Activated T-cell treated with anti-CD3 and anti-CD28 coated beads for 24 hours (primary cell): ENCODE measurements at places on chromosomes 1 and 21.
A peak's percentile ranks its signal among the peaks of the same experiment; 100 is the strongest.

GRCh38 chr1:185238447-185238846 is 78.6 kb downstream of the IVNS1ABP start:
- DNase-seq: no peak

DNA sequence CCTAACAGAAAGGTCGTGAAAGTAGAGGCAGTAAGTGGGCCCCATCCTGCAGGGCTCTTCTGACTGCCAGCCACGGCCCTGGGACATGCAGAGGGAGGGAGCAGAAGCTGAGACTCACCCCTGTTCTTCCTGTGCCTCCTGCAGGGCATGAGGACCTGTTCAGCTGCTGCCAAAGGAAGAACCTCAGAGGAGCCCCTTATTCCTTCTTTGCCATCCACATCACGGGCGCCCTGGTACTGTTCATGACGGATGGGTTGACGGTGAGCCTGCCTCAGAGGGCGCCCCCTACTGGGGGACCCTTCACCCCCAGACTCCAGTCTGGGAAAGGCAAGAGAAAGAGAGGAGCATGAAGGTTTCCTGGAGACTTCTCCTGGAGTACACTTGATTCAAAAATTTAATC is 47.1 kb downstream of the ELK4 start:
- DNase-seq: no peak

- no peak for DNase-seq
These were observed 182.2 kb downstream of the PRDM16 start for GRCh38 chr1:3251099-3251806.

DNA sequence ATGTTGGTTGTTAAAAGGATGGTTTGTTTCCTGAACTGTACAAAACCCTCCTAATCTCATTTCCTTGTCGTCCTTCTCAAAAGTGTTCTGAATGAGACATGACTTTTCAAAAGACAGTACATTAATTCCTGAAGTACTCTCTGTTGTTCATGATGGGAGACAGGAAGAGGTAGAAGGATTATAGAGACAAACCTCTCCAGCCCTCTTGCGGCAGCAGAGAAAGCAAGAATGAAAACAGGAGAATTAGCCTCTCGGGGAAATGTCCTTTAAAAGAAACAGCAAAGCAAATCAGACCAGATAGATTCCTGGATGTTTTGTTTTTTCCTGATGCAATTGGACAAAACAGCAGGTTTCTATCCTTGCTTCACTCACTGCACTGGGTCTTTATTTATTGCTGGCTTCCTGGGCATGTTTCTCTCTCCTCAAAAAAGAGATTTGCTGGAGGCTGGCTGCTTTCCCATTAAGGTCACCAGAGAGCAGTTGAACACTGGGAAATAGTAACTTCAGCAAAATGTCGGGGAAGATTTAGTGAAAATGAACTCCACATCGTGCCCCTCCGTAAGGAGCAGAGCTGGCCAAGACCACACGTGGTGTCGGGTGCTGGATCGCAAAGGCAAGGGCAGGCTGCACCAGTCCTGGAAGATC is 145.8 kb upstream of the SYT6 start:
- no peak for DNase-seq

- DNase-seq: no peak
These were observed 66.8 kb downstream of the SLC27A3 start for GRCh38 chr1:153842006-153842471.

DNA sequence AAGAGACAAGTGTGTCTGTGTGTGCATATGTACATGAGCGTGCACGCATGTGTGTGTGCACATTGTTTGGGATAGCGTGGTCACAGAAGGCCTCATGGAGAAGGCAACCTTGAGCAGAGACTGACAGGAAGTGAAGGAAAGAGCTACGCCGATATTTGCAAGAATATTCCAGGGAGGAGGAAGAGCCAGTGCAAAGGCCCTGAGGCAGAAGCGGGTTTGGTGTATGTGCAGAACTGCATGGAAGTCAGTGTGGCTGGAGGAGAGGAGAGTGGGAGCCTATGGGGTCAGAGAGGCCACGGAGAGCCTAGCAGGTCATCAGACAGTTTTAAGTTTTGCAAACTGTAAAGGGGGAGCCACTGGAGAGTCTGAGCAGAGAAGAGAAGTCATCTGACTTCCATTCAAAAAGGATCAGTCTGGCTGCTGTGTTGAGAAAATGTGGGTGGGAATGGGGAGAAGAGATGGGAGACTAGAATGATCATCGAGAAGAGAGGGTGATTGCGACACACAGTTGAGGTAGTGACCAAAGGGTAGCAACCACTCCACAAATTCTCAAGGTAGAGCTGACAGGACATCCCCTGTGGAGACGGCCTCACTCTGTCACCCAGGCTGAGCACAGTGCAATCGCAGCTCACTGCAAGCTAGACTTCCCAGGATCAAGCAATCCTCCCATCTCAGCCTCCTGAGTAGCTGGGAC is 3.9 kb downstream of the CELA2B start:
- no peak for DNase-seq

GRCh38 chr1:204723131-204723787 is 37.7 kb upstream of the LRRN2 start:
- no peak for DNase-seq

- DNase-seq: no peak
These were observed 4.4 kb upstream of the FASLG start for GRCh38 chr1:172654535-172654934.

DNA sequence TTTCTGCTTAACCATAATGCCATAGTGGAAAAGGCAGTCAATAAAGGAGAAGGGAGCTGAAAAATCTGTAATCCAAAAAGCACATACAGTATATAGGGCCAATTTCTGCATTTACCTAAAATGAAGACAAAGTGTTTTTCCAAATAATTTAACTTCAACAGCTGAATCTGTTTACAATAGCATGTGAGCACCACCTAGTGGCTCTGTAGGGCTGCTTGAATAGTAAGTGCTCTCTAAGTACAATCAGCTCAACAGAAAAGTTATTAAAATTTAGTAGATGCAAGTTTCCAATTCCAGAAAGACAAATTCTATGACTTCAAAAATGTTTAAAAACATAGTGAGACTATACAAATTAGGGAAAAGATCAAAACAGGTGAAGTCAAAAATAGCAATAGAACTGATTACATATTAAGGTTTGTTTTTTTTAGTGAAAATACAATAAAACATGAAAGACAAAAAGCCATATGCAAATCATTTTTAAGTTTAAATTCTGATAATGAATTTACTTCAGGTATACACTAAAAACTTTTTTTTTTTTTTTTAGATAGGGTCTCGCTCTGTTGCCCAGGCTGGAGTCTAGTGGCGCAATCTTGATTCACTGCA is 220.0 kb downstream of the SETD4 start:
- peak; percentile 46 for DNase-seq

DNA sequence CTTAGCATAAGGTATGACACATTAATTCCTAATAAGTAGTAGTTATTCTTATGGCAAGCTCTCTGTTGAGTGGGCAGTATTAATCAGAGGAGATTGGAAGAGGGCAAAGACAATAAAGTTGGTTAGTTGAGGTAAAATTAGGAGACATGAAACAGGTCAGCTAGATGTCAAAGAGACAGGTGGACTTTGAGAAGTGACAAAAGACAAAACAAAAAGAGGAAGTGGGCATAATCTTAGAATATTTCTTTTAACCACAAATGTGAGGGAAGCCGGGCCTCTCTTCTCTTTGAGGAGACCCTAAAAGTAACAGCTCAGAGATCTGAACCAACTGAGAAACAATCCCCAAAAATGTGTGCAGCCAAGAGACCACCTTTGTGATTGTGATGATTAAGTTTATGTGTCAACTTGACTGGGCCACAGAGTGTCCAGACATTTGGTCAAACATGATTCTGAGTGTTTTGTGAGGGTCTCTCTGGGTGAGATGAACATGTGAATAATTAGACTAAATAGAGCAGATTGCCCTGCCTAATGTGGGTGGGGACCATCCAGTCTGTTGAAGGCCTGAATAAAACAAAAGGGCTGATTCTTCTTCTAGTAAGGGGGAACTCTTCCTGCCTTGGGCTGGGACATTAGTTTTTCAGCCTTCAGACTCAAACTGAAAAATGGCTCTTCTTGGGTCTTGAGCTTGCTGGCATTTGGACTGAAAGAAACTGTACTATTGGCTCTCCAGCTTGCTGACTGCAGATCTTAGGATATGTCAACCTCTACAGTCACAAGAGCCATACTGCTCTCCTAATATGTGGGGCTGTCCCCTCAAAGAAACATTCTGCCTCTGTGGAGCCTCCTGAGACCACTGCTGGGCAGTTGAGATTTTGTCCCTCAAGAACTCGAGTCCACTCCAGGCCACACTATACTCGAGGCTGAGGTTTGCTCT is 40.0 kb downstream of the FCRL5 start:
- DNase-seq: no peak

- no peak for DNase-seq
These were observed 100.2 kb downstream of the SMYD2 start for GRCh38 chr1:214380986-214381695.

DNA sequence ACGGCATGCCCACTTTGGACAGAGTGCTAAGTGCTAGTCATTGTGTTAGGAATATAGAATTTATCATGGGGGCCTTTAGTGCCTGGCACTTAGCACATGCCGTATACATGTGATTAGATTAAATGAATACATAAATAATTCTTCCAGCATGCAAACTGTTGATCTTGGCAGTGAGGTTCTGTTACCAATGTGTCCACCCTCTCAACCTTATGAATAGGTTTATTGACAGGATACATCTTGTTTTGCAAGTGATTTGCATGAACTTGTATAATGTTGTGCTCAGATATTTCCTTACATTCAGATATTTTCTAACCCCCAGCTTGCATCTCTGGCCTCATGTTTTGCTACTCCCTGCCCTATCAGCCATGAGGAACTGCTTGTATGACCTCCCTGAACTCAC is 60.3 kb upstream of the ZNF648 start:
- DNase-seq: no peak

DNA sequence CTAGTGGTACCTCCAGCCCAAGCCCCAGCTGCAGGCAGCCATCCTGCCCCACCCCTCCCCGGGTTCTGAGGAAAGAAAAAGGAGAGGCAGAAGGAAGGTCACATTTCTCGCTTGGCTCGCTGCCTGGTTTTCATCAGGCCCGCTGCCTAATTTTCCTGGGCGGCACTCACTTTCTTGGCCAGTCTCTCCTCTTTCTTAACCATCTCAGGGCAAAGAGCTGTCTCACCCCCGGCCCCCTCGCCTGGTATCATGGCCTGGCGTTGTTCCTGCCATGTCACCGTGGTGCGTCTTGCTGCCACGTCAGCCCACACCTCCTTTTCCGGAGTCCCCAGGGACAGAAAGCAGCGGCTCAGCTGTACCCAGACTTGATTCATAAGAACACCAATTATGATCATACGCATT is 26.6 kb upstream of the CASZ1 start:
- DNase-seq: no peak

- DNase-seq: no peak
These were observed 23.6 kb downstream of the ARMH1 start for GRCh38 chr1:44698138-44698537.

DNA sequence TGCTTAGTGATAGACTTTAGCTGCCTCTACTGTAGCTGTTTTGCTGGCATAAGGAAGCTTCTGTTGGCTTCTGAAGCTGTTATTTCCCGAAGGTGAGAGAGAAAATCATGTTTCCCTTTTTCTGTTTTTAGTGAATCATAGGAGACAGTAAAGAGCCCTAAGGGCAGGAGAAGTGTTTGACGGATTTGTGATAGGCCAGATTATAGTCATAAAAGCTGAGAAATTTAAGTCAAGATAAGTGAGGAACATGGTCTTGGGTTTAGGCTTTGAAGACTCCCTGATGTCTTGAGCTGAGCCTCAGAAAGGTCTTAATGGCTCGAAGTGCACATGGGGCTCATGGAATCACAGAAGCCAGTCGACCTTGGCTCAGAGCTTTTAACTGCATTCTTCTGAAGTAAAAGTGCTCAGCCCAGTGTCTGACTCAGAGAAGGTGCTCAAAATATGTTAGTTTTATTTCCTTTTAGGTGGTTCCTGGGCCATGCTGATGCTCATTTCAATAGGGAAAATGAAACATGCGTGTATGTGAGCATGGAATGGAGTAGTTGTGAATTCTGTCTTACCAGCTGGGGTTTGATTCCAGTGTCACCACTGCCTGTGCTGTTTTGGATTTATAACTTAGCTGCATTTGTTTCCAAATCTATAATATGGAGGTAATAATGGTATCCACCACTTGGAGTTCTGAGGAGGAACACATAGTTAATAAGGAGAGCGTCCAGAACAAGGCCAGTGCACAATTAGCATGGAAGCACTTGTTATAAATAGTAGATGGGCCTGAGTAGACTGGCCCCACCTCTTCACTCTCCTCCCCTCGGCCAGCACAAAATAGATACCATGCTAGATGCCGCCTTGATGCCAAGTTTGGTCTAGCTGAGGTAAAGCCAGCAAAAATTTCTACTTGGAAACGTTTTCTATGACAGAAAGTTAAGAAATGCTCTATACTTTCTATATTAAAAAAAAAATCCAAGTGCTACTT is 99.2 kb downstream of the C1orf21 start:
- DNase-seq: no peak

- no peak for DNase-seq
These were observed 71.5 kb downstream of the USP24 start for GRCh38 chr1:55143684-55144083.

- DNase-seq: no peak
These were observed 38.3 kb upstream of the RGS16 start for GRCh38 chr1:182642461-182642860.

DNA sequence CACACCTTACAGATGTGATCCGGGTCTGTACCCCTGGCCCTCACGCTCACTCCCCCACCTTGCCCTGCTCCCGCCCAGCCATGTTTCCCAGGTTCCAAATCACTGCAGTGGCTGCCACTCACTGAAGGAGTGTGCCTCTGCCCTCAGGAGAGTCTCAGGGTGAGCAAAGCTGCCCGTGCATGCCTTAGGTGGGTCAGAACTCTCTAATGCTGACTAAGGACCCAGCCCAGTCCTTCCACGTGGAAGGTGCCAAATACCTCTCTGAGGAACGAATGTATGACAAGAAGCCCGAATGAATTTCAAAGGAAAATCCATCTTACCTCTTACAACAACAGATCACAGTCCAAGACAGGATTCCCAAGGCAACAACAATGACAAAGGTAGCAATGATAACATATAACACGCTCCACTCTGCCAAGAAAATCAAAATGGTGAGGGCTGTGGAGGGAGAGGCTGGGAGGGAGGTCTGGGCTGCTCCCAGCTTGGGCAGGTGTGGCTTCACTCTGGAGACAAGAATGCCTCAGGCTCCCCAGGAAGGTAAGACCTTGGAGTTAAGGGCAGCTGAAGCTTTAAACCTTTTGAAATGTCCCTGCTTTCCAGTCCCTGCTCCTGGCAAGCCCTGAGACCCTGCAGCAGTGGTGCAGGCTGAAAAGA is 115.2 kb downstream of the KIAA0319L start:
- no peak for DNase-seq

GRCh38 chr21:33308586-33309490 is 15.9 kb upstream of the IFNAR1 start:
- DNase-seq: no peak

DNA sequence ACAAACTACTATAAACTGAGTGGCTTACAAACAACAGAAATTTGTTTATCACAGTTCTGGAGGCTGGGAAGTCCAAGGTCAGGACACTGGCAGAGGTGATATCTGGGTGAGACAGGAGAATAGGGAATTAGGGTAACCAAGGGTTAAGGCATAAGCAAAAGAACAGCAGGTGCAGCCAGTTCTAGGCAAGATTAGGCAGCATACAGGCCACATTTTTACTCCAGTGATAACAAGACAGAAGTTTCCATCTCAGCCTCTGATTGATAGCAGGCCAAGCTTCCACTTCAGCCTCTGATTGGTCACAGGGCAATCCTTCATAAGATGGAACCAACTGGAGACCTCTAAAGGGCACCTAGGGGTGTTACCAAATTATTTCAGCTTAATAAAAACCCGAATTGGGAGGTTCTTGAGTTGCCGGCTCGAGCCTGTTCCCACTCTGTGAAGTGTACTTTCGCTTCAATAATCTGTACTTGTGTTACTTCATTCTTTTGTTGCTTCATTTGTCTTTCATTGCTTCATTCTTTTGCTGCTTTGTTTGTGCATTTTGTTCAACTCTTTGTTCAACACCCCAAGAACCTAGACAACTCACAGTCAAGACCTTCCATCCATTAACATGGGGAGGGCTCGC is 185.6 kb downstream of the TOMM20 start:
- DNase-seq: no peak
